ENCODE measurements at places on chromosomes 13 and 19. TPM values are rescaled to one million over a fixed set of nuclear protein-coding genes. Genes with fewer than 3 reads are reported as not detected.

GRCh38 chr13:108981407-108981806 lies 352.0 kb downstream of the MYO16 start:
- no peak for DNase-seq

ZNF816 gene
- 21.0 TPM for polyA plus RNA-seq

DNA sequence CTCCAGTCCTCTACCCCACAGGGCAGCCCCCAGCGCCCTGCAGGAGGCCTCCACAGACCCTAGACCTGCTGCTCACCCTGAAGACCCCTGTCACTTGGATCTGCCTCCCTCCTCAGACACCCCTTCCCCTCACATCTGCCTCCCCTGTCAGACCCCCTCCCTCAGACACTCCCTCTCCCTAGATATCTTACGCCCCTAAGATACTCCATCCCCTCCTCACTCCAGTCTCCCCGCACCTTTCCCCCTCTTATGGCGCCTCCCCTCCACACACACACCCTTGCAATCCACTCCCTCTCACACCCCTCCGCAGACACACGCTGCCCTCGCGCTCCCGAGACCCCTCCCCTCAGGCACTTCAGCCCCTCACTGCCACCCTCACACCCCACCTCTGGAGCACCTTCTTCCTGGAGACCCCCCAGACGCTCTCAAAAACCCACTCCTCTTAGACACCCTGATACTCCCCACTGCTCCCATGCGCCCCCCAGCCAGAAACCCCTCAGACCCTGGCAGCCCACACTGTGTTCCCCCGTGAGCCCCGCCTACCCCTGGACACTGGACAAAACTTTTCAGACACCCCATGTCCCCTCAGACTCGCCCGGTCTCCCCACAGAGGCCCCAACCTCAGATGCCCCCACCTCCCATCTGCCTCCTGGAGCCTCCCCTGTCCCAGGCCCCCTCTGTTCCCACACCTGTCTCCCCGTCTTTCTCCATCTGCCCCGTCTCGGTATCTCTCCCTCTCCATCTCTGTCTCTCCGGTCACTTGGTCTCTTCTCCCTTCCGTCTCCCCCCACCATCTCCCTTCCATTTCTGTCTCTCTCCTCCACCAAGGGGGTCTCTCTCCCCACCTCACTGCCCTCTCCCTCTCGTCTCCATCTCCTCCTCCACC lies 14.5 kb downstream of the ERFL start:
- DNase-seq: no peak

- DNase-seq: no peak
Measured at GRCh38 chr19:11111771-11112144, 22.5 kb downstream of the LDLR start.

DNA sequence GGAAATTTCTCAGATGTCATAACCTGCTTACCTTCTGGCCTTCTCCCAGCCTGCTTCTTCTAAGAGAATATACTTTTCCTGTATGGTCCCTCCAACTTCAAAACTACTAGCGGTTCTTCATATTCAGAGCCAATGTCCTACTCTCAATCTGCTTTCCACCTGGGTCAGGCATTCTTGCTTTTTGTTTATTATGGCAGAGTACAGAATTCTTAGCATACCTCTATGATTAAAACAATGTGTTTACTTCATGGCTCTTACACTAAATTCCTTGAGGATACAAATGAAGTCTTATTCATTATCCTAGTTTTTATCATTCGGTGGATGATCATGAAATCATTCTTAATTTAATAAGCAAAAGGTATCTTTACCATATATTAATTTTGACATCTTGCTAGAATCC lies 484.2 kb upstream of the SLITRK1 start:
- DNase-seq: no peak

DNA sequence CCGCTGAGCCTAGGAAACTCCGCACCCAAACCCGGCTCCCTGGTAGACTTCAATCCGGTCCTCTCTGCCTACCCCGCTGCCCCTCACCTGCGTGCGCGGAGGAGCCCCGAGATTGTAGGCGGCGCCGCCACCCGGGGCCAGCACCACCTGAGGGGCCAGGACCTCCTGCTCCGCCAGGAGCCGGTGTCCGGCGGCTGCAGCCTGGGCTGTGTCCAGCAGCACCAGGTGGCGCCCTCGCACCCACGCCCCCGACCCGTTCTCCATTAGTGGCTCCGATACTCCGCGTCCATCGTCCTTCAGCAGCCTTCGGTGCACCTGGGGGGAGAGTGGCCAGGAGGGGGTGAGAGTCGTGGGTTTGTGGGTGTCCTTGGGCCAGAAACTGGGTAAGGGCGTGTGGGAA lies 18.5 kb downstream of the MAN2B1 start:
- DNase-seq: no peak

GRCh38 chr13:30446126-30446500 lies 19.6 kb downstream of the HMGB1 start:
- DNase-seq: no peak

GRCh38 chr19:37078717-37079032 lies 442 bp downstream of the ZNF420 start:
- DNase-seq: no peak

GRCh38 chr13:42239644-42240043 lies 32.3 kb upstream of the AKAP11 start:
- no peak for DNase-seq

GRCh38 chr13:39887387-39887786 lies 231.9 kb downstream of the COG6 start:
- DNase-seq: no peak

GRCh38 chr13:75904012-75904411 lies 267.9 kb downstream of the LMO7 start:
- no peak for DNase-seq

- DNase-seq: no peak
Measured at GRCh38 chr13:74329962-74330361, 195.8 kb upstream of the KLF12 start.

DNA sequence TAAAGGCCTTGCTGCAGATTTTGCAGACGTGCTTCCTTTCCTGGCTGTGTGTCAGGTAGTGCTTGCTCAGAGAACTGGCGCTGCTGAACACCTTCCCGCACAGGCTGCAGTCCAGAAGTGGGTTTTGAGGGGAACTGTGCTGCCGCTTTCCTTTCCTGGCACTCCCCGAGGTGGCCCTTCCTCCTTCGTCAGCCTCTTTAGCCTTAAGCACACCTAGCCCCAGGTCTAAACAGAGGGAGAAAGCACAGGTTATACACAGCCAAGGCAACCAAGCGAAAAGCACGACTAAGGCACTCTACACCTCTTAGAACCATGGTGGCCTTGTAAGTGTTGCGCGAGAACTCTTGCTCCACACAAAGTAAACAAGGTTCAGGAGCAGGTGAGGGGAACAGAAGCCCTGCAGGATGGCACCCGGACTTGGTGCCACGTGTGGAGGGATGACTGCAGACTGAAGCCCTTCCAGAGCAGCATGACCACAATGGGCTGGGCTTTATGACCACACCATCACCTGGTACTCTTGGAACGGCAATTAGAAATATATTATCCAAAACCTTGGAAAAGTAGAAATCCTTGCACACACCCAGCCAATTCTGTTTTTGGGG lies 23.6 kb downstream of the ZNF541 start:
- no peak for DNase-seq

DNA sequence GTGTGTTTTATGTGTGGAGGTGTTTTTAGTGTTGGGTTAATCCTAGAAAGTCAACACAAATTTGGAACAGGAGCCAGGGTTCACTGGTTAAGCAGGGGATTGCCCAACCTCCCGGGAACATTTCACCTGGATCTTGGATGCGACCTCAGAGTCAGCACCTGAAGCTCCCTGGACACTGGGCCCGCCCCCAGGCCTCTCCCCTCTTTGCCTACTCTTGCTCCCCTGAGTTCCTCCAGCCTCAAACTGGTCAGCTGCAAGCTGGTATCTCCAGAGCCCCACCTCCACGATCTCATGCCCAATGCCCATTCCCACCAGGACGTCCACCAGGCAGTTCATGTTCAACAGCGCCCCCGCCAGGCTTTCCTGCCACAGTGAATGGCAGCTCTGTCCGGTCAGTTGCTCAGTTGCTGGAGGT lies 9.7 kb downstream of the HSD17B14 start:
- no peak for DNase-seq

DNA sequence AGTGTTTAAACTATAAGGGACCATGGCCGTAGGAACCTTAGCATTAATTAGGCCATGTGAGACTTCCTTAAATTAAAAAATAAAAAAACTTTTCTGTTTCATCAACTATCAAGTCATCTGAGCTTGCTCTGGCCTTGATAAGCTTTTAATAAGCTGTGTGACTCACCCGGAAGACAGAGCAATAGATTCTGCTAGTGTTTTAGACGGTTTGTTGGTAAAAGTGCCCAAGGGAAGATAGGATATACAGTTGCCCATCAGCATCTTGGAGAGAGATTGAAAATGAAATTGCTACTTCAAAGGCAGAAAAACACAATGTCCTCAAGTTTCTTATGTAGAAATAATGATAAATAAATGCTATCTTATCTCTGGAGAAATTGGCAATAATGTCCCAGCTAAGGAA lies 31.2 kb upstream of the RCBTB2 start:
- DNase-seq: no peak

CRB3 gene
- polyA plus RNA-seq: not detected

EFNA2 gene
- not detected for polyA plus RNA-seq

DNA sequence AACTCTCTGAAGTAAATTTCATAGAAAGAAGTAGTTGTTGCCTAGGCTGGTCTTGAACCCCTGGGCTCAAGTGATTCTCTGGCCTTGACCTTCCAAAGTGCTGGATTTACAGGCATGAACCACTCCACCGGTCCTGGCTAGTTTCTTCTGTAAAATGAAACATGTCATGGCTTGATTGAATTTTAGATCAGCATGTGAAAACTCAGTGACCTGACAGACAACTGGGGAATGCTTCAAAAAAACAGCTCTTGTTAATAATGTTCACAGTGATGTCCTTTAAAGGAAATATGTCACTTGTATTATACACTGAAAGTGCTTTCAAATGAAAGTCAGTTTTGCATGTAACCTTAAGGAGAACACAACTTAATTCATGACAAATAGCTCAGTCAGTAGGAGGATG lies 118.2 kb downstream of the KLF5 start:
- DNase-seq: no peak

DNA sequence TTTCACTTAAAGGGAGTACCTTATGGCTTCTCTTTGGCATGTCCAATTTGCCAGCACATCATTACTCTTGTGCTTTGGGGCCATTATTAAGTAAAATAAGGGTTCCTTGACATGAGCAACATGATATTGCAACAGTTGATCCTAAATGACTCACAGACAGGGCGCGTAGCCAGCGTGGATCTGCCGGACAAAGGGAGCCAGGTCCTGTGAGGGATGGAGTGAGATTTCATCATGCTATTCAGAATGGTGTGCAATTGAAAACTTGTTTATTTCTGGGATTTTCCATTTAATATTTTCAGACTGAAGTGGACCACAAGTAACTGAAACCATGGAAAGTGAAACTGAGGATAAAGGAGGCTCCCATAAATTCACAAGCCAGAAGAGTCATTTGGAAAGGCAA lies 48.6 kb upstream of the WASF3 start:
- no peak for DNase-seq

GRCh38 chr19:52749780-52750179 lies 14.9 kb upstream of the ZNF611 start:
- no peak for DNase-seq

ZNF677 gene
- polyA plus RNA-seq: 16.6 TPM

DNA sequence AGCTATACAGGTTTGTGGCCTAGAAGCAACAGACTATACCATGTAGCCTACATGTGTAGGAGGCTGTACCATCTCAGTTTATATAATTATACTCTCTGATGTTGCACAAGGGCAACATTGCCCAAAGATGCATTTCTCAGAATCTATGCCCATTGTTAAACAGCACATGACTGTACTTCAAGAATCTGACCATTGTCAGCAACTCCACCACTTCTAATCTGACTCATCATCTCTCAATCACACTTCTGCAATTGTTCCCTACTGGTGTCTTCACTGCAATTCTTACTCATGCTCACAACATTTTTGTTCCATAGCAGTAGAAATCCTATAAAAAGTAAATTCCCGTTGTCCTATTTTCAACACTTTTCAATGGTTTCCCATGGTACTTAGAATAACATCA lies 63.9 kb upstream of the ATXN8OS start:
- no peak for DNase-seq

GRCh38 chr13:50387051-50387581 lies 371.9 kb downstream of the KCNRG start:
- peak; percentile 32 for DNase-seq

- no peak for DNase-seq
Measured at GRCh38 chr13:39956036-39956435, 300.6 kb downstream of the COG6 start.

GNG7 gene
- polyA plus RNA-seq: 0.33 TPM

CCDC169 gene
- not detected for polyA plus RNA-seq

DNA sequence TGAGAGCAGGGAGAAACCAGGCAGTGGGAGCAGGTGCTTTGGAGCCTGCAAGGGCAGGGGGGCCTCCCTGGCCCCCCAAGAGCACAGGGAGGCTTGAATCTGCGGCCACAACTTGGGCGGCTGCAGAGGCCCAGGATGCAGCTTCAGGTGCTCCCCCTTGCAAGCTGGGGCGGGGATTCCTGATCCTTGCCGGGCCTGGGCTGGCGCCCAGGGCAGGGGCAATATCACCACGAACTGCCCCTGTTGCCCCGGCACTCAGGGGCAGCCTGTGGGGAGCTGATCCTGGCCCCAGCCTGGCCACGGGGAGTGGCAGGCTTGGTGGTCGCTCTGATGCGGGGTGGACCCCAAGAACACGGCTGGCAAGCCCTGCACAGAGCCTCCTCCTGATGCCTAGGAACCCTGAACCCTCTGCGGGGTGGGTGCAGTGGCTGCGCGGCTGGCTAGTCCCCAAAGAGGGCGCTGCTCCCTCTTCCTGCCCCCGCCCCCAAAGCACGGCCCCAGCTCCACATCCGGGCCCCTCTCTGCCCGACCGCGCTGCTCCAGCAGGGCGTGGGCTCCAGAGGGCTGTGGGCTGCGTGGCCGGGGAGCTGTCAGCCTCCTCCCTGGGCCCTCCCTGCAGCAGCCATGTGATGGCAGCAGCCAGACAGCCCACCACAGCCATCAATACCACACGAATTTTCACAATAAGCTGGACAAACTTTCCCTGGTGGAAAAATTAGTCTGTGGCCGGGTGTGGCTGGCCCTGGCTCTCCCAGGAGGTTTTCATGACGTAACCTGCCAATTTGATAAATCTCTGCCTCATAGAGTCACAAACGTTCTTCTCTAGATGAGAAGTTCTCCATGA lies 21.0 kb downstream of the TNFSF9 start:
- peak; percentile 73 for DNase-seq

LGI4 gene
- not detected for polyA plus RNA-seq

S1PR4 gene
- 344 TPM for polyA plus RNA-seq

- DNase-seq: no peak
Measured at GRCh38 chr13:79190932-79191331, 215.1 kb downstream of the RBM26 start.

CDK8 gene
- 1.6 TPM for polyA plus RNA-seq

DNA sequence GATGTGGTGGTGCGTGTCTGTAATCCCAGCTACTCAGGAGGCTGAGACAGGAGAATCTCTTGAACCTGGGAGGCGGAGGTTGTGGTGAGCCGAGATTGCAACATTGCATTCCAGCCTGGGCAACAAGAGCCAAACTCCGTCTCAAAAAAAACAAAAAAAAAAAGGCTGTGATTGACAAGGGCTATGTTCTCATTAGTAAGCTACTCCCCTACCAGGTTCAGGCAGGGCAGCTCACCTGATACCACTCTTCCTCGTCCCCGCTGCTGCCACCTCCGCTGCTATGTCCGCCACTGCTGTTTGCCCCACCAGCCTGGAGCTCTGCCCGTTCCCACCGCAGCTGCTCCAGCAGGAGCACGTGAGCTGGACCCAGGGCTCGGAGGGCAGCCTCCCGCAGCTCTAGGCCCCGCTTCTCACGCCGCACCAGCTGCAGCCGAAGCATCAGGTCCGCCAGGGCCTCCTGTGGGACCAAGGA lies 9.4 kb downstream of the USHBP1 start:
- DNase-seq: no peak
